ENCODE measurements at places on chromosomes 12 and 14.

- no peak for DNase-seq
These were observed 13.1 kb downstream of the ATF1 start for GRCh38 chr12:50776749-50777728.

GRCh38 chr14:96206461-96206860, 1.8 kb downstream of the BDKRB2 start:
- DNase-seq, result no peak

- DNase-seq, result no peak
These were observed 4.6 kb upstream of the SELPLG start for GRCh38 chr12:108638141-108638827.

GRCh38 chr12:107352347-107353081, 259.2 kb upstream of the CRY1 start:
- no peak for DNase-seq

DNA sequence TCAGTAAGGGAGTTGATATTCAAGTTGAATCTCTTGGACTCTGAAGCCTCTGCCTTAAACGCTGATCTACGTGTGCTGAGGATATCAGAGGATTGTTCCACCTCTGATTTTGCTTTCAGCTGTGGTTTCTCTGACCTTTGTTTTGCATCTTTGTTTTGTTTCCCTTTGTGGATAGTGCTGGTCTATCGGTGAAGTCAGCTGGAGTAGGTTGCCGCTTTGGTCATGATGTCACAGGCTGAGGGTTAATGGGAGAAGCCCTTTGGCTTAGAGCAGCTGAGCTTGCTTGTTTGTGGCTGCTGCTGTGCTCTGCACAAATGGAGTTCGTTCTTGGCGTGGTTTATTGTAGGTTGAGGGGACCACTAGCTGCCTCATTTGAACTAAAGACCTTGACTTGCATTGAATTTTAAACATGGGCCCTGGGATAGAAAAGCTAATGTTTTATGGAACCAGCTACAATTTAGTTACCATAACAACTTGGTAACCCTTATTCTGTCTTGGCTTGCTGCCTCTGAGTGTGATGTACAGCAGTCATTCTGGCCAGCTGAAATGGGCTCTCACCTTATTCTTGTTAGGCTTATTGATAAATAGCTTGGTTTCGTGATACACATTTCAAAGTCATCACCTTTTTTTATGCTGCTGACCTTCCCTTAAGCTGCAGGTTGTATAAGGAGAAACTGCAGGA, 284.5 kb upstream of the E2F7 start:
- no peak for DNase-seq

DNA sequence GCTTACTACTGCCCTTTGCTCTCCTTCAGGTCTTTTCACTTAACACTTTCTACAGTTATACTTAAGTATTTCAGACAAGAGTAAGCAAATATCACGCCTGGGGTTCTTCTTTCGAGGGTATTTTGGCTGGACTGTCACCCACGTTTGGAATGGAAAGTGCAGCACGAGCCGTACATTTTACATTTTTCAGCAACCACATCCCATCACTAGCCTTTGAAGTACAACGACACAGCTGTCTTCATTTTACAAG, 349 bp upstream of the FAM177A1 start:
- DNase-seq, result no peak

DNA sequence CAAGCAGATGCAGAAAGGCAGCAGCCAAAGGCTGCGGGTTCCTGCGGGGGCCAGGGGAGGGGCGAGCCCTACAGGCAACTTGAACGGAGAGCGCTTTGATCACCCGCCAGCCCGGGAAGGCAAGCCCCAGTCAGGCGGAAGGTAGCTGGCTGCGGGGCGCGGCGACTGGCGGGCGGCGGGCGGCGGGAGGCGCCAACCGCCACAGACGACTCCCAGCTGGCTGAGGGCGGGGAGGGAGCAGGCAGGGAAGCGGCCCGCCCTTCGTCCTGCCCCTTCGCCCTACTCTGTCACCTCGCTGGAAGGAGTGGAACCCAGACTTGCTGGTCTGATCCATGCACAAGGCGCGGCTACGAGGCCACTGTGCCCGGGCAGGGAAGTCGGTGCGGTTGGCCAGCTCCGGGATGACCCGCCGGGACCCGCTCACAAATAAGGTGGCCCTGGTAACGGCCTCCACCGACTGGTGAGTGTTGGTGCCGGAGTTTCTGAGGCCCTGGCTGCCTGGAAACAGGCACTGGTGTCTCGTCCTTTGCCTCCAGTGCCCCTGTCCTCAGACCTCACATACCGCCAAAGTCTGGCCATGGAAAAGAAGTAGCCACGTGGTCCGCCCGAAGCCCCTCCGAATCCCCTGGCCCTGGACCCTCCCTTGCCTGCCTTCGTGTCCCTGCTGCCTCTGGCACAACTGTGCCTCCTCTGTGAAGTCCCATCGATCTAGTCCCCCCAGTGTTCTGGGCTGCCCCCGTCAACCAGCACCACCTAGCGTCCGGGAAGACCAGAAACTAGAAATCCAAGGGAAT, 15.4 kb upstream of the CARMIL3 start:
- DNase-seq, result peak; percentile 56

DNA sequence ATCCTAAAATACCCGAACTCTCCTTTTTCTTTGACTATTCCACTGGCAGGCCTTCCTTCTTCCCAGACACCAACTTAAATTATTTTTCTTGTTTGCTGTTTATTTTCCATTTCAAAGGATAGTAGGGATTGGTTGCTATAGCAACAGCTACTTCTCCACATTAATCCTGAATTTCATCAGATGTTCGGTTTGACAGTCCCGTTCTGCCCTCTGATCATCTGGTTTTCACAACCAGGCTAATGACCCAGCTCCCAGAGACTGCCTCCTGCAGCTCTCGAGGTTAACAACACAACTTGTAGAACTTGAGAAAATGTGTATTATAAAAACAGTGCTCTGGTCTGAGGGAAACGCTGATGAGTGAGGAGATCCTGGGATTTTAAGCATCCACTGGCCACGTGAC, 45.5 kb downstream of the NUAK1 start:
- no peak for DNase-seq

DNA sequence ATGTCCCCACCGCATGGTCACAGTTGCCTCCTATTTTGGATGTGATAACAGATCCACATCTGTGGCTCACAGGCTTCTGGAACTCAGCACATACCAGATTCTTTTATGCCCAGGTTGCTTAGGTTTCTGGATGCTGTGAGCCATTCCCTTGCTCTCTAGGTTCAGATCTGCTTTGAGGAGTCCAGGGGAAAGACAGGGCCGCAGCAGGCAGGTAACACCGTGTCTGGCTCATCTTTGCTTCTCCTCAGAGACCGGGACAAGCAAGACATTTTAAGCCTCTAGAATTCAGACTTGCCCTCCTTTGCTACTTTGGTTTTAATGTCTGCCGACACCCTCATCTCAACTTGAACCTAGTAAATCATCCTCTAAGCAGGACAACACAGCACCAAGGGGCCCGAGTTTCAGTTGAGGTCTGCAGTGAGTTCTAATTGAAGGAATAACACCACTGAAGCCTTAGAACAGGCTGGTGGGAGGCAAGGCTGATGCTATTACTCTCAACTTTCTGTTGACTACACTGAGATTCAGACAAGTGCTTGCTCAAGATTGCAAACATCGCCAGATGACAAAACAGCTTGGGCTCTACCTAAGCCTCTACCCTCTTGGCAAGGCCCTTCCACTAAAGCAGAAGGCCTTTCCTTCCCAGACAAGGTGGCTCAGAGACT, 55.3 kb downstream of the MDM2 start:
- no peak for DNase-seq

- no peak for DNase-seq
These were observed 38.6 kb upstream of the ACSS3 start for GRCh38 chr12:81039231-81039630.

- DNase-seq, result no peak
These were observed 4.4 kb downstream of the CARMIL3 start for GRCh38 chr14:24055971-24056799.

GRCh38 chr14:22320362-22320750, 268.7 kb downstream of the DAD1 start:
- no peak for DNase-seq

GRCh38 chr12:4563336-4563735, 1.3 kb downstream of the DYRK4 start:
- DNase-seq, result no peak

DNA sequence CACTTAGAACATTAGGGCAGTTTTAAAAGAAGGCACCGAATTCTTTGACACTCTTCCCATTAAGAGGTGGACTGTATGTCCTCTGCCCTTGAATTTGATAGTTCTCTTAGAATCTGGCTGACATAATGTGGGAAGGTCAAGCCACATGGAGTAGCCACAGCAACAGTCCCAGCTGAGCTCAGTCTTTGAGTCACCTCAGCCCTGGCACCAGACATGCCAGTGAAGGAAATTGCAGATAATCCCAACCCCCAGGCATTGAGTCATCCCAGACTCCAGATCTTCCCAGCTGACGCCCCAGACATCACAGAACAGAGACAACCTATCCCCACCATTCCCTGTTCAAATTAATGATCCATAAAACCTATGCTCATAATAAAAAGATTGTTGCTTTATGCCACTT, 83.4 kb downstream of the GTF2A1 start:
- DNase-seq, result no peak

- DNase-seq, result no peak
These were observed 52.3 kb downstream of the SOCS2 start for GRCh38 chr12:93624595-93625294.

DNA sequence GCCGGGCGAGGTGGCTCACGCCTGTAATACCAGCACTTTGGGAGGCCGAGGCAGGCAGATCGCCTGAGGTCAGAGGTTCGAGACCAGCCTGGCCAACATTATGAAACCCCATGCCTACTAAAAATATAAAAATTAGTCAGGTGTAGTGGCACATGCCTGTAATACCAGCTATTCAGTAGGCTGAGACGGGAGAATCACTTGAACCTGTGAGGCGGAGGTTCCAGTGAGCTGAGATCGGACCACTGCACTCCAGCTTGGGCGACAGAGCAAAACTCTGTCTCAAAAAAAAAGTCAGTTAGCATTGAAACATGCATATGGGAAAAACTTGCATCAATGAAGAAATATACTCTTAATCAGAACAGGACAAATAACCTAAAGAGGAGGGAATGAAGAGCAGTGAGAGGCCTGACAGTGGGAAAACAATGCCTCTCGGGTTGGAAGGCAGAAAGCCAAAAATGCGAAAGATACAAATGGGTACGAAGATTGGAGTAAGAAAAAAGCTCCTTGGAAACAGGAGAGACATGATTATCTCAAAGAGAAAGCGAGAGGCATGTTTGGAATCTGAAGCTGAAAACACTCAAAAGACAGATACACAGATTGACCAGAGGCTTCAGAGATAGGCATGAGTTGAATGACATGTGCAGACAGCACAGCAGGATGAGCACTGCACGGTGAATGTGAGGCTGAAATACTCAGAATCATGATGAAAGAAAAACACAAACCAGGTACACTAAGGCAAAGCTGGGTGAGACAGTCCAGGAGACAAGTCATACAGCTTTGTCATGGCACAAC, 30.6 kb downstream of the RESF1 start:
- no peak for DNase-seq

- peak; percentile 36 for DNase-seq
These were observed 8.9 kb downstream of the IKZF4 start for GRCh38 chr12:56029666-56030293.

DNA sequence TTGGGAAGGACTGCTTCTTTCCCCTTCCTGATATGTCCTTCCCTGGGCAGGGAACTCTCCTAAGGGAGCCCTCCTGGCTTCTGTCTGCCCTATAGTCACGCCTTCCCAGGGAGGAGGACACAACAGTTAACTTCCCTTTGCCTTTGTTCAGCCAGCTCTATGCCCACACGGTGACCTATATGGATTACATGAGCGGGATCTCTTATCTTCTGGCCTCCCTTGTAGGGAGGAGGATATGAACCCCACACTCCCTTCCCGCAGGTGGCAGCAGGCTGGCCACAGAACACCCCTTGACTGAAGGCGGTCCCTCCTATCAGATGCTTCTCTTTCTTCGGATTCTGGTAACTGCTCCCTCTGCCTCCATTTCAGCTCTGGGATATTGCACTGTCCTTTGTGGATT, 135.6 kb upstream of the MAX start:
- DNase-seq, result no peak

- peak; percentile 47 for DNase-seq
These were observed 51.8 kb downstream of the FOXN3 start for GRCh38 chr14:89365061-89365801.

DNA sequence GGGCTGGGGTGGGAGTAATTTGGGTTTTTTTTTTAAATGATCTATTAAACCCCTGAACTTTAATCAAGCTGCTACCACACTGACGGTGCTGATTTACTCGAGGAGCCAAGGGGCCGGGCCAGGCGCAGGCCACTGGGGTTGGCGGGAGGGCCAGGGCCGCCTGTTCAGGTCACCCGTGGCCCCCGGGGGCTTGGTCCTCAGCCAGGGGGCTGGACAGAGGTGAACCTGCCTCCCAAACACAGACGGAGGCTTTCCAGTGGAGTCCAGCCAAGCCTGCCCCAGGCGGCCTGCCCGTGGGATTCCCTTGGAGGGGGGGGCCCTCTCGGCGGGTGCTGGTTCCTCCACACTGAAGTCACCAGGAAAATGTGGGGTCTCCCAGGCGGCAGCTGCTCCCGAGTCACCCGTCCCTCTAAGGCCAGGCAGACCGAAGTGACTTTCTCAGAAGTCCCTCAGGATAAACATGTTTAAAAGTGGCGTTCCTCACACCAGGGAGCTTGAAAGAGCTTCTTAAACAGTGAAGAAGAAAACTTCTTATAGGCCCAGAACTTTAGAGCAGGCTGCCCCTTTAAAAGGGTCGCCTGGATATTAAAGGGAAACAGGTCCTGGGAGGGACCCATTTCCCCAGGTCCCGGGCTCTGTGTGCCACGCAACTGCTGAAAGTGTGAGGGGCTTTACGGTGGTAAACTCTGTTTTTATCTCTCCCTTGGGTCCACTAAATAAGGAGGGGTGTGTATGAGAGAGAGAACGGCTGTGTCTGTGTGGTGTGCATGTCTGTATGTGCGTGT, 167.2 kb upstream of the GSC start:
- no peak for DNase-seq

DNA sequence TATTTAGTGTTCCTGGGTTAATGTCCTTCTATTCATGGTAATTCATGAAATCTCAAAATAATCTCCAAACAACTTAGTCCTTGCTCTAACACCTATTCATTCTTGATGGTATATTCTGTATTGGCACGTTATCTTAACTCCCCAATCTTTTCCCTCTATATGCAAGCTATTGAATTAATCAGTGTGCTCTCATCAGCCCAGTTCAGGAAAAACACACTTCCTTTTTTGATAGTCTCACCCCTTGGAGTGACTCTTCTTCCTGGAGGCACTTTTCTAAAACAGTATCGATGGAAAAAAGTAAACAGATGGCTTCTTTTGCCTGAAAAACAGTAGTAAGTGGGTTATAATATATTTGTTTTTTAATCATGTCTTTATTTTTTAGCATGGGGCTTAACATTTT, 28.6 kb downstream of the TULP3 start:
- no peak for DNase-seq
